ENCODE measurements at places on chromosomes 5 and 9.

GRCh38 chr9:87083986-87084385, 136.7 kb upstream of the GAS1 start:
- no peak for DNase-seq

- no peak for DNase-seq
Observed at GRCh38 chr5:167008705-167009104, 1282.7 kb upstream of the WWC1 start.

GRCh38 chr9:135500071-135500524, 384 bp upstream of the MRPS2 start:
- DNase-seq: no peak

- no peak for DNase-seq
Observed at GRCh38 chr5:171295801-171296200, 13.2 kb upstream of the TLX3 start.

DNA sequence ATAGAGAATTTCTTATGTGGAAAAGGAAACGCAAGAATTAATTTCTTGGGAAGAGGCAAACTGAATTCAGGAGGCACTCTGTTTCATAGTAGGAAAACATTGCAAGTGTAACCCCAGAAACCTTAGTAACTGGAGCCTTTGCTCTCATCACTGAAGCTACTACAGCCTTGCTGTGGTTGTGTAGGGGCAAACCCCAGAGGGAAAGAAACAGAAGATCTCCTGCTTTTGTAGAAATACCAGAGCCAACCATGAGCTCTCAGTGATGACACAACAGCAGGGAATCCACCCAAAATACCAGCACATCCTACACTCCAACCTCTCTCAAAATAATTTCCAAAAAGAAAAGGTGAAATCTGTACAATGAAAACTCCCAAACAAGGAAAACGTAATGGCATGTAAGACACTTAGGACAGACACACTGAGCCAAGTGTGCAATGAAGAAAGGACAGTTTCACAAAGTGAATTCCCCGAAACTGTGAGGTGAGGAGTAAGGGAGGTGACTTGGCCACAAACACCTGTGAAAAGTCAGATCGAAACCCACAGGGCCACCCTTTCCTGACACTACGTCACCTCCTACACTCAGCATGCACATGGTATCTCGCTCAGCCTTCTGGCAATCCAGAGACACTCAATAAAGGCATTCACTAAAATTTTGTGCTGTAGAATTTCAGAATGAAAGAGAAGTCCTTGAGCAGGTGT, 8.5 kb upstream of the ACSL6 start:
- no peak for DNase-seq

- peak; percentile 81 for DNase-seq
Observed at GRCh38 chr5:21680196-21680595, 1172.9 kb downstream of the CDH12 start.

GRCh38 chr9:107039542-107039941, 176.6 kb downstream of the ZNF462 start:
- DNase-seq: peak; percentile 85

- peak; percentile 79 for DNase-seq
Observed at GRCh38 chr5:149559706-149560105, 8.5 kb upstream of the CSNK1A1 start.

Data from fibroblast of skin of left biceps (primary cell).